ENCODE measurements at places on chromosomes 6 and 20.

- DNase-seq = no peak
These were observed 13.4 kb downstream of the IYD start for GRCh38 chr6:150382171-150382570.

DNA sequence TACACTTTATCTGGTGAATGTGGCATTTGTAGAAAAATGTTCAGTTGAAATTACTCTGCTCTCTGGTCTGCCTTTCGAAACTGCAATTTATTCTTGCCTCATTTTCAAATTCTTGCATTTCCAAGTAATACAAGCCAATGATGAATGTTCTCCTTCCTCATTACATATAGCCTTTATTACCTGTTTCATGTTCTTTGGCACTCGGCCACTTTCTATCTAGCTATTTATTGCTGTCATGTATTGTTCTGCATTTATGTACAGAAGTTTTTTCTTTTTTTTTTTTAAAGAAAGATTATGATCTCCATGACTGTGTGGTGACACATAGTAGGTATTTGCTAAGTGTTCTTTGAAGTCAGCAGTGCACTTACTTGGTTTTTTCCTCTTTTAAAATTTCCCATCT is 261.4 kb downstream of the ZFAND3 start:
- no peak for DNase-seq

DNA sequence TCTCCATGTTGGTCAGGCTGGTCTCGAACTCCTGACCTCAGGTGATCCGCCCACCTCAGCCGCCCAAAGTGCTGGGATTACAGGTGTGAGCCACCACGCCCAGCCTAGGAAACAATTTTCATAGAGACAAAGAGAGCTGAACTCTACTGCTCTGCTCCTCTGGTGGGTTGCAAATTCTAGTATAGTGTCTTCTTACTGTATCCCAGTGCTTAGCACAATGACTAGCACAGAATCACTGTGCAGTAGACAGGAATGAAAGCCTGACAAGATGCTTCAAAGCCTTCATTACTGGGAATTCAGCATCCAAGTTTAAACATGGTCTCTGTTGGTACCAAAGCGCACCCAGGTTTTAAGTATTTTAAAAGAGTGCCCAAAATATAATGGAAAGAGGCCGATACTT is 96.5 kb upstream of the SALL4 start:
- DNase-seq = no peak

DNA sequence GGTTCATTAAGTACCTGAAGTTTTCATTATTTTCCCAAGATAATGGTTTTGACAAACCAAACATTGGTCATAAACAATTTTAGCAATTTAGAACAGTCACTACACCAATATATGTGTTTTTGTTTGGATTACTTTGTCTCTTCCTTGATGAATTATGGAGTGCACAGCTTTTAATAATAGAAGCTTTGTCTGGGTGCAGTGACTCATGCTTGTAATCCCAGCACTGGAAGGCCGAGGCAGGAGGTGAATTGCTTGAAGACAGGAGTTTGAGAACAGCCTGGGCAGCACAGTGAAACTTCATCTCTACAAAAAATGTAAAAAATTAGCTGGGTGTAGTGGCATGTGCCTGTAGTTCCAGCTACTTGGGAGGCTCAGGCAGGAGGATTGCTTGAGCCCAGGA is 89.4 kb upstream of the ANKEF1 start:
- DNase-seq = no peak

DNA sequence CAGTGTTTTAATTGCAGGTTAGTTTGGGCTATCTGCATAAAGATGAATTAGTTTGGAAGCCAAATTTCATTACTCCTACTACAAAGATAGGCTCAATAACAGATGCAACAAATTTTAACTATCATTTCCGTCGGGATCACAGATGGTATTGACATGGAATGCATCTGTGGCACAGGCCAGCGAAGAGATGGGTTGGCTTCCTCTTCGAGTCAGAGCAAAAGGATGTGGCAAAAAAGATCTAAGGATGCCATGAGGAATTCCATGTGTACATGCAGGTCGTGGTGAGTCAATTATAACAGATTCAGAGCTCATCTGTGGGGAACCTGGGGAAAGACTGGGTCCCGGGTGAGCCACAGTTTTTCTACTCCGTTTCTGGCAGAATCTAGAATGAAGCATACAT is 83.0 kb upstream of the CITED2 start:
- no peak for DNase-seq

- no peak for DNase-seq
These were observed 1.3 kb downstream of the C6orf89 start for GRCh38 chr6:36886950-36887618.

- DNase-seq = no peak
These were observed 30.9 kb downstream of the KIAA1755 start for GRCh38 chr20:38229376-38230252.

- DNase-seq = no peak
These were observed 7.7 kb downstream of the CLPSL1 start for GRCh38 chr6:35788423-35788982.

Measured in stimulated activated CD4-positive, alpha-beta T cell treated with anti-CD3 and anti-CD28 coated beads, TNF-alpha, amount 100 ng/mL, for 1 hour (primary cell).